ENCODE measurements at places on chromosomes 5 and 9. TPM values are rescaled to one million over a fixed set of nuclear protein-coding genes. Genes with fewer than 3 reads are reported as not detected.

- DNase-seq, result no peak
Measured at GRCh38 chr5:17228821-17229291, 11.4 kb downstream of the BASP1 start.

DNA sequence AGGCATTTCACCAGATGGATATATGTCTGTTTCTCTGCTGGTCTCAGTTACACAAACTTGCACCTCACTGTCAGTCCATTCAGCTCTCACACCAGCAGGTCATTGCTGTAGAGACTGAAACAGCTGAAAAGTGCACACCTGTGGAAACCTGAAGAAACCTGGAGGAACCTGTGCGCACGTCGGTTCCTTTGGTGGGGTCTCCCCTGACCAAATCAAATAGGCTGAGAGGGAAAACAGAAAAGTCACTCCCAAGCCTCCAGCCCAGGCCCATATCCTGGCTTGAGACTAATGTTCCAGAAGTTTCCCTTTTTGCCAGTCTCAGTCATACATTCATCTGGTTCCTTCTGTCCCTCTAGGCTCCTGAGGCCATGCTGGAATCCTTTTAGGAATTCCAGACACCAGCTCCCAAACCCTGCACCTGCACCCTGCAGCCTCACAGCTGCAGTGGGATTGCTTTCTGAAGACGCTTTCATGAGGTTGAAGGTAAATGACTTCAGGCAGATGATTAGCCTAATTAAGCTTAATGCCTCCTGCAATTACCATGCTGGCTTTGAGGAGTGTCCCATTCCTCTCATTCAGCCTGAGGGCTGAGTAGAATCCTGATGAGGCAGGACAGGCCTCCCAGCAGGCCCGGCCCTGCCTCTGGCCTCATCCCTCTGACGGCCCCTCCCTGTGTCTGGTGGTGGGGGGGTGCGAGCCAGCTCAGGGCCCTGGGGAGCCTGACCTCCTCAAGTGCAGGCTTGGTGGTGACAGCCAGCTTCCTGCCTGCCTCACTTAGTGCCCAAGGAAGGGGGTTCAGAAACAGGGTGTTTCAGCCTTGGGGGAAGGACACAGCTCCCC is 24.3 kb upstream of the CXCL14 start:
- no peak for DNase-seq

- DNase-seq, result no peak
Measured at GRCh38 chr9:85402551-85402950, 339.2 kb downstream of the AGTPBP1 start.

Gene EPB41L4A
- total RNA-seq, result 61.9 TPM

Gene ZNF484
- total RNA-seq, result 9.5 TPM

Gene PCDHB14
- 9.4 TPM for total RNA-seq

Gene SOX30
- total RNA-seq, result 0.09 TPM

- DNase-seq, result no peak
Measured at GRCh38 chr5:105907016-105907415, 1763.7 kb downstream of the EFNA5 start.

Gene ZNF366
- total RNA-seq, result 3.1 TPM

Gene IL33
- 17.7 TPM for total RNA-seq

GRCh38 chr9:122348791-122349190 is 22.0 kb upstream of the PTGS1 start:
- no peak for DNase-seq

GRCh38 chr5:3359642-3360041 is 236.0 kb upstream of the IRX1 start:
- DNase-seq, result no peak

GRCh38 chr5:100864931-100865330 is 38.2 kb downstream of the ST8SIA4 start:
- DNase-seq, result no peak

Gene SUSD3
- 5.0 TPM for total RNA-seq

DNA sequence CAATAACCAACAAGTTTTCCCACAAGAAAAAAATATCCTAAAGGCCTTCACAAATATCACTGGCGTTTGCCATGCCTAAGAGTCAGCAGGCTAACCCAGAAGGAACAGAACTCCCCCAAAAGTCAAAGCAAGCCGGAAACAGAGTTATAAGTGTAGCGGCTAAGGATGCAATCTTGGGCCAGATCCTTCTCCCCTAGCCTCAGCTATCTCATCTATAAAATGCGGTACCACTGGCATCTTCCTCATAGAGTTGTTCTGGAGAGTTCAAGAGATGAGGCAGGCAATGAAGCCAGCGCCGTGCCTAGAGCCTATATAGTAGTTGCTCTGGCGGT is 632 bp downstream of the DPM2 start:
- no peak for DNase-seq

GRCh38 chr9:34501889-34502425 is 20.8 kb downstream of the ENHO start:
- DNase-seq, result peak; percentile 59

DNA sequence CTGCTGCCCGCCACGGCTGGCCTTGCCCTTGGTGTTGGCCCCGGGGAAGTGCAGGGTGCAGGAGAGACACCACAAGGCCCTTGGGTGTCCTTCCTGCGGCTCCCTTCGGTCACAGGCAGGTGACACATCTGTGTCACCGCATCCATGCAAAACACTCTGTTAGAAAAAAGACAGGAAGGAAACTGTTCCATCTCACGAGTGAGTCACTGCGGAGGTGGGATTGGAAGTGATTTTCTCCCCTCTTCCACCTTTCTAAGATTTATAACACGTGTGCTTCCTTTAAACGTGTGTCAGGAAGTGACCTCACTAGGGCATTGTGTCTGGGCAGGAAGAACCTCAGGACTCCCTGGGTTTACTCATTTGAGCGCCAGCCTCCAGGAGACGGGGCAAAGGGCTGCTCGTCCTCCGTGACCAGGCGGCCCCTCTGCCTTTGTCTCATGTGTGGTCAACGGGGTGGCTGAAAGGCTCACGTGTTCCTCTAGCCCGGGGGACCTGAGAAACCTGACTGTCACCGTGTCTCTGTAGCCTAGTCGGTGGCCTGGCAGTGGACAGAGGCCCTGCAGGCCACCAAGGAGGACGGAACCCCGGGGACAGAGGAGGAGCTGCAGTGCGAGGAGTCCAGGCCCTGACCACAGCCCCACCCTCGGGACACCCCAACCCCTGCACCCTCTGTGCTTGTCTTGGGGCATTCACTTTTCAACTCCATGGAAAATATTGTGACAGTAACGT is 4.9 kb upstream of the LCN1 start:
- no peak for DNase-seq

Data from mucosa of gallbladder (tissue), 1 donor.